ENCODE measurements at places on chromosomes 4 and X.

DNA sequence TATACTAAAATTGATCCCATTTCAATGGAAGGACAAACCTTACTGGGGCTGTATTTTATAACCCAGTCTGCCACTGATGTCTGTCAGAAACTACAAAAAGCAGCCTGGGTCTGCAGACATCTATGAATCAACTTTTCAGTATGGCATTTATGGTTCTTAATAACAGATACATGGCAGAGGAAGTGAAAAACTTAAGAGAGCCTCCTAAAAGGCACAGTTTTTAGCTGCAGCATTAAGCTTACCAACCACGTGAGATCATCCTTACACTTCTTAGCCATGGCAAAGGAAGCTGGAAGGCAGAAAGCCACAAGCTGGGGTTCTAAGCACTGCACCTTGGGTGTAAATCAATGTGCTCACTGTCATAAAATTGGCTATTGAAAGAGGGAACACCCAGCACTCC, 16.6 kb upstream of the UGT2B17 start:
- no peak for DNase-seq

DNA sequence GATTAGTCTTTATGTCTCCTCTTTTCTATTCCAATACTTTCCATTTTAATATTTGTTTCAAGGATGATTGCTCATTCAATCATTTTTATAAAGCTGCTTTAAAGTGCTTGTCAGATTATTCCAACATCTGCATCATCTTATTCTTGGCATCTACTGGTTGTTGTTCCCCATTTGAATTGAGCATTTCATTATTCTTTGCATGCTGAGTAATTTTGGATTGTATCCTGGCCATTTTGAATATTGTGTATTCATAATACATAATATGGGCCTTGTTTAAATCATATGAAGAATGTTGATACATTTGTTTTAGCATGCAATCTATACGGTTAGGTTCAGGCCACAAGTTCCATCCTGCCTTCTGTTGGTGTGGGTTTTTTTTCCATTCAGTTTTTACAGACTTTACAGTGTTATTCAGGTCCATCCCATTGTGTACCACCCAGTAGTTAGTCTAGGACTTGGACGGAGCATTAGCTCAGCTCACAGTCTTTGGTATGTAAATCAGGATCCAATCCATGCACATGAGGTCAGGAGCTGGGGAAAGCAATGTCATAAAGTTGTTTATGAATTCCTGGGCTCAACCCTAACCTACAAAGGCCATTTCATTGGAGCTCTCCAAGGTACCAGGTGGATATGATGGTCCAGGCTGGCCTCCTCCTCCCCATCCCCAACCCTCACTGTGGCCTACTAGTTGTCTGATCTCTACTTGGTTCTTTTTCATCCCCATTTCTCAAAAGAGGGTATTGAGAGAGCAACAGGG, 20.3 kb downstream of the RGN start:
- DNase-seq, result peak; percentile 35

DNA sequence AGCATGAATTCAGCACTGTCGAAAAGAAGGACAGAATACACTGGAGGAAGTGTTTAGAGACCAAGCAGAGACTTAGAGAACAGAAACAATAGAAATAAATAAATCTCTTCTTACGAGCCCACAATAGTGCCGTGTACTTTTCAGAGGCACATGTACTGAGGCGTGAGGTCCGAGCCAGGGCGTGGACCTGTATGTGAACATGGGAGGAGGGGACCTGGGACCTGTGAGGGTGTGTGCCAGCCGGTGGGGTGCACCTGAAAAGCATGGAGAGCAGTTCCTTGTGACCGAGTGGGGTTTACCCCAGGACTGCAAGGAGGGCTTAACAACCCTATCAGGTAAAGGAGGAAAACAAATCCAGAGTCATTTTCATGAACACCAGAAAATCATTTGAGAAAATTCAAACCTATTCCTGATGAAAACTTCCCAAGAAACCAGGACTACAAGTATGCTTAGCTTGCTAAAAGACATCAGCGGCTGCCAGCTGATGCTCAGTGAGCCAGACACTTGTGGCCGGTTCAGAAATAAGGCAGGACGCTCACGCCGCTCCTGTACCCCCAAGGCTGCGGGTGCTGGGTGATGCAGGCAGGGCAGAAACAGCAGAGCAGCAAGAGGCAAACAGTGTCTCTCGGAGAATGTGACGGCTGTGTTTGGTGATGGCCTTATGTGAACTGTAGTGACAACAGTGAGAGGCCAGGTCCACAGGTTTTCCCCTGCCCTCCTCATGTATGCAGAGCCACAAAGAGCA, 37.1 kb downstream of the NELFA start:
- no peak for DNase-seq

DNA sequence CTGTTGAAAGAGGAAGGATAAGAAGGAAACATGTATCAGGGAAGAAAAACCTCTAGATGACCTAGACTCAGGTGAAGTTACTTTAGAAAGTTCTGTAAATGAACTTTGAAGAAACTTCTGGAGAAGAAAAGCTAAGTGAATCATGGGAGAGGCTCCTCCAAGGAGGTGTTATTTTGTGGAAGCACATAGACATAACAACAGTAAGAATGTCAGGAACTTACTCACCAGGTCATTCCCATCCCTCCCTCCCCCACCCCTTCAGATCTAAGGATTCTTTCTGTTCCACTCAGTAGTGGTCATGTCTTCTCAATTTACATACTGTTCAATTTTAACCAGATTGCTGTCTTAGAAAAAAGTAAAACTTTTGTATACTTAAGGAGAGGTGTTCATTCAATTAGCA, 310.5 kb upstream of the DDX53 start:
- no peak for DNase-seq

GRCh38 chr4:100366213-100366612, 151.6 kb downstream of the EMCN start:
- DNase-seq, result peak; percentile 62

- no peak for DNase-seq
Measured at GRCh38 chr4:48470570-48470969, 12.6 kb upstream of the SLC10A4 start.

GRCh38 chr4:113593400-113594230, 167.9 kb downstream of the CAMK2D start:
- no peak for DNase-seq

DNA sequence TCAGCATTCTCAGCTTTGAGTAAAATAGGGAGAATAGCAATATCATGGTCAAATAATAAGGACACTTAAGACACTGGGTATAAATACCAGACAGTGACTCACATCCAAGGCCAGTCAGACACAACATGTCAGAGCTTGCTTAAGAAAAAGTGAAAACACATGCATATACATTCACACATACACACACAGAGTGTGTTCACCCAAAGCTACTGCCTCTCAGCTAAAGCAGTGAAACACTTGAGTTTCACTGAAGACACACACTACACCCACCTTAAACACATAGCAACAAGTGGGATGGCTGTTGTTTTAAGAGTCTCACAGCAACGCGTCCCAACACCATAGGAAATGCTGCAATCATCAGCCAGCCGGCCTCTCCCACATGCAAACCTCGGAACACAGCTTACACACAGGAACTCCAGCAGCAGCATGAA, 14.4 kb downstream of the SHROOM4 start:
- no peak for DNase-seq

- no peak for DNase-seq
Measured at GRCh38 chr4:3226467-3226866, 22.5 kb upstream of the MSANTD1 start.

GRCh38 chrX:57083143-57083542, 38.2 kb downstream of the SPIN2B start:
- DNase-seq, result peak; percentile 54

GRCh38 chr4:112189754-112190153, 41.8 kb upstream of the AP1AR start:
- no peak for DNase-seq

GRCh38 chr4:21447301-21448054, 501.1 kb downstream of the KCNIP4 start:
- no peak for DNase-seq

DNA sequence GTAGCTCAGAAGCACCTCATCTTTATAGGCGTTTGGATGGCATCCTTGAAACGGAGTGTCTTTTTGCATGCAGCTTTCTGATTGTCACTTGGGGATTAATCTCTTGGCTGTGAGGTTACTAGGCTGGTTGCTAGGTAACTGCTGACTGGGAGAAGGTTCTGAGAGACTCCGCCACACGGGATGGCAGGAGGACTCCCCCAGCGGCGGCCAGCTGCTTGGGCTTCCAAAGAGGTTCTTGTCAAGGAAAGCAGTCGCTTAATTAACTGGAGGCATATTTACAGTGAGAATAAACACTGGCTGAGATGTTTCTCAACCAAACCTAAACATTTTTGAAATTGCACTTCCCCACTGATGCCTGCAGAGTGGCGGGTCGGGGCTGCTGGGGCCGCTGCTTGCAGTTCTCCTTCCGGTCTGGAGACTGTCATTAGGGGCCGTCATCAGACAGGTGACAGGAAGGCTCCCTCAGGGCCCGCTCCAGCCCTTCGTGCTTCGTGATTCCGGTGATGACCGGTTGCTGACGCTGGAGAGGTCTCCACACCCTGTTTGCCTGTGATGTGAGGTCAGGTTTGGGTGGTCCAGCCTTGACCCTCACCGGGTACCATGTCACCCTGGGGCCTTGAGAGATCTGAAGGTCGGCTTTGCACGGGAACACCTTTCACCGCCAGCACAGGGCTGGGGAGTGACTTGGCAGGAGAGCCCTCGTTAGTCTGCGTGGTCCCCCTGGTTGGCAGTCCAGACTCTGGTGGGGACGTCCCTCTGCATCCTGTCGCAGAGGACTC, 9.1 kb downstream of the NSG1 start:
- DNase-seq, result peak; percentile 78

DNA sequence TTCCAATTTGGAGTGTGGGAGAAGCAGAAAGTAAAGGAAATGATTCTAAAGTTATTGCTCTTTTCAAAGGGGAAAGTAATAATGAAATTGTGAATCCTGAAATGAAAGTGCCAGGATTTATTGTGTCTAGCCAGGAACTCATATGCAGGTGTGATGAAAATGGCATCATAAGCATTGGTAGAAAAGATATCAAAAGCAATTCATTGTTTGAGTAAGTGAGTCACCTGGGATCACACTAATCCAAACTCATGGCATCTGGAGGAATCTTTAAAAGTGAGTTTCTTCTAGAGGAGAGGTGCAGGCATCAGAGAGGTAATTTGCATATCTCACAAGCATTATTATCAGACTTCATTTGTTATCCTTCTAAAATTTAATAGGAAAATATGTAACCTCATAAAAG, 84.7 kb downstream of the LARP7 start:
- no peak for DNase-seq

DNA sequence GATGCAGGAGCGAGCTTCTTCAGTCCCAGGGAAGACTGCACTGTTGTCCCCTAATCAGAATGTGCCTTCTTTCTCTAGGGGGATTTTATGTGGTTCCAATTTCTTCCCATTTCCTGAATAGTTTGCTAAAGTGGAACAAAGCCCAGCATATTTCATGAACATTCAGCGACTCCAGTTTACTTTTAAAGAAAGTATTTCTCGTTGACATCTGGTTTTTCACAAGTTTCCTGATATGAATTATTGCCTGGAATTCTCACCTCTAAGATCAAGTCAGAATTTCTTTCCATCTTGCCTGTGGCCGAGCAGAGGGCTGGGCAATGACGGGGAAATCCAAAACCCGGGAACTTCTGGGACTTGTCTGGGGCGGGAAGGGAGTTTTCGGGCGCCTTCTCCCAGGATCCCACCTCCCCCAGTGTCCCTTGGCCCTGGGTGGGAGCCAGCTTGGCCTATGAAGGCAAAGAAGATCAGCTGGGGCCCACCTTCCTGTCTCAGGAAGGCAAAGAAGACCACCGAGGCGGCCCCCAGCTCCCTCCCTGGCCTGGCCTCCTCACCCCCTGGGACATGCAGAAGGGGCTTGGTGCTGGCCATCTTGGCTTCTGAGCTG, 15.4 kb downstream of the SORCS2 start:
- DNase-seq, result no peak

GRCh38 chr4:113981591-113981990, 2.1 kb upstream of the ARSJ start:
- no peak for DNase-seq

GRCh38 chrX:72620550-72621145, 48.0 kb upstream of the HDAC8 start:
- no peak for DNase-seq

- DNase-seq, result no peak
Measured at GRCh38 chrX:12210196-12210815, 72.0 kb downstream of the FRMPD4 start.

GRCh38 chrX:105653891-105654290, 168.4 kb upstream of the NRK start:
- DNase-seq, result no peak

DNA sequence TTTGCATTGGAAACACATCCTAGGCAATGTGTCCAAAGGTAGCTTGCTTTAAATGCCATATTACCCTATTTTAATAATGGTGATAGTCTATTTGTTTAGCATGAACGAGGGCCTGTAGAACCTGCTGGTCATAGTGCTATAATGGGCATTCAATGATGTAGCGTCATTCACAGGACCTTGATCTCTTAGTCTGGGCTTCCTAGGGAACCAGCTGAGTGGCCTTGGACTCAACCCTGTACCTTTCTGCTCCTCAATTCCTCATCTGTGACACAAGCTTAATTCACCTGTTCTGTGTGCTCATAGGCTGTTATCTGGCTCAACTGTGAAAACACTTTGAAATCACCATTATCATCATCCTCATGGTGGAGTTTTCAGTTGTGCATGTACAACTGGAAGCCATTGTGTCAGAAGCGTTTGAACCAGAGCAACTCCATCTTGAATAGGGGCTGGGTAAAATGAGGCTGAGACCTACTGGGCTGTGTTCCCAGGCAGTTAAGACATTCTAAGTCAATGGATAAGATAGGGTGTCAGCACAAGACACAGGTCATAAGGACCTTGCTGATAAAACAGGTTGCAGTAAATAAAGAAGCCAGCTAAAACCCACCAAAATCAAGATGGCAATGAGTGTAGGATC, 346.8 kb upstream of the KLF3 start:
- DNase-seq, result no peak

- DNase-seq, result no peak
Measured at GRCh38 chr4:39406763-39407583, at the start of gene KLB. Gene KLB, plus strand, starts transcription at chr4:39406930. Its CDS starts 20 bp downstream, at chr4:39406950.

- DNase-seq, result peak; percentile 97
Measured at GRCh38 chr4:152935631-152936445, at the start of gene FHDC1. Gene FHDC1, plus strand, starts transcription at chr4:152936323. Its CDS starts 6,735 bp downstream, at chr4:152943058.

DNA sequence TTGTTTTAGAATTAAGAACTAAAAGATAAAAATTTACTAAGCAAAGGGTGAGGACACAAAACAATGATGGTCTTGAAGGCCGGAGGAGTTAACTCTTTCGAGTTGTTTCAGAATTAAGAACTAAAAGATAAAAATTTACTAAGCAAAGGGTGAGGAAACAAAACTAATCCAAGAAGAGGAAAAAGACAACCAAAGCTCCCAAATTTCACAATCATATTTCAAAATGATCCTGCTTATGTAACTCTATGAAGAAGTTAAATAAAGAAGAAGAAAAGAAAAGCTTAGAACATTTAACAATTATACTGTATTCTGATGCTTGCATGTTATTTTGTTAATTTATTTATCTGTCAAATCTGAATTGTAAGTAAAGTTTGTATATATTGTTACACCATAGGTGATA, 154.8 kb upstream of the SLIT2 start:
- no peak for DNase-seq

- peak; percentile 75 for DNase-seq
Measured at GRCh38 chr4:81498046-81498445, 26.3 kb upstream of the RASGEF1B start.

GRCh38 chrX:32745323-32745722, 466.0 kb downstream of the DMD start:
- no peak for DNase-seq
